ENCODE measurements at places on chromosomes 3 and 15.

DNA sequence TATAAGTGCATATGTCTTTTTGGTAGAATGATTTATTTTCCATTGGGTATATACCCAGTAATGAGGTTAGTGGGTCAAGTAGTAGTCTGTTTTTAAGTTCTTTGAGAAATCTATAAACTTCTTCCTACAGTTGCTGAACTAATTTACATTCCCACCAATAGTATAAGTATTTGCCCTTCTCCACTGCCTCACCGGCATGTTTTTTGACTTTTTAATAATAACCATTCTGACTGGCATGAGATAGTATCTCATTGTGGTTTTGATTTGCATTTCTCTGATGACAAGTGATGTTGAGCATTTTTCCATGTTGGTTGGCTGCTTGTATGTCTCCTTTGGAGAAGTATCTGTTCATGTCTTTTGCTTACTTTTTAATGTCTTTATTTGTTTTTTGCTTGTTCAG lies 94.1 kb upstream of the TP63 start:
- no peak for DNase-seq

DNA sequence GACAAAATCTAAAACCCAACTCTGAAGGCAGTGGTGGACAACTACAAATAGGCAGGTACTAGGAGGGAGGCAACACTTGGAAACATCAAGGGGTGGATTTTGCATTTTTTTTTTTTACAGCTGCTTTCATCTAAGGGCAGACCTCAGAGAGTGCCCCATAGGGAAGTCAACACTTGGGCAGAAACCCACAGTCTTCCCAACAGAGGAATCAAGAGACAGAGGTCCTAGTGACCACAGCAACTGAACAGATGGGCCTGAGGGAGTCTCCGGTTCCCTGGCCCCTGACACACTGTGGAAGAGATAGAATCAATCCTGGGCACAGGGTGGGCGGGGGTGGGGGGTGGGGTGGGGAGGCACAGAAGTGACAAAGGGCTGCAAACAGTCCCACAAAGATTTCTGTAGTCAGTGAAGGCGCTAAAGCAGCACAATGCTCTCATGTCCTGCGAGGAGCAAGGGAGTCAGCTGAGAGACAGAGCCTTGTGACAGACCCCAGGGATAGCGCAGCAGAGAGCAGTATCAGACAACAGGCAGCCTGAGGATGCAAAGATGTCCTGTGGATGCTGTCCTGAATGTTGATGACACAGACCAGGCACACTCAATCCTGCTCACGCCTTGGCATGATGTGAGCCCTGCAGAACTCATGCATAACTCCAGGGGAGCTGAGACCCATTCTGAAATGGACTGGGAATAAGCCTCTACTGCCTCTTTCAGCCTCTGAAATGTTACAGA lies 6.9 kb upstream of the RFTN1 start:
- DNase-seq, result no peak

- DNase-seq, result no peak
Measured at GRCh38 chr3:95645291-95645690, 1169.1 kb upstream of the EPHA6 start.

DNA sequence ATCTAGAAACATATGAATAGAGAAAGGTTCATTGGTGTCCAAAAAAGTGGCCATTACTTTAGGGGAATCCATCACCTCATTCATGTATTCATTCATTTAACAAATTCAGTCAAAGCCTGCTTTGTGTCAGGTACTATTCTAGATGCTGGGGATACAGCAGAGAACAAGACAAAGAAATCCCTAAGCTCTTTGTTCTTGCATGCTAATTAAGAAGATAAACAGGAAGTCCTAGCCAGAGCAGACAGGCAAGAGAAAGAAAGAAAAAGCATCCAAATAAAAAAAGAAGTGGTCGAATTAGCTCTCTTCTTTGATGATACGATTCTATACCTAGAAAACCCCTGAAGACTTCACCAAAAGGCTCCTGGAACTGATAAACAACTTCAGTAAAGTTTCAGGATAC lies 12.4 kb upstream of the ZMAT3 start:
- DNase-seq, result no peak

DNA sequence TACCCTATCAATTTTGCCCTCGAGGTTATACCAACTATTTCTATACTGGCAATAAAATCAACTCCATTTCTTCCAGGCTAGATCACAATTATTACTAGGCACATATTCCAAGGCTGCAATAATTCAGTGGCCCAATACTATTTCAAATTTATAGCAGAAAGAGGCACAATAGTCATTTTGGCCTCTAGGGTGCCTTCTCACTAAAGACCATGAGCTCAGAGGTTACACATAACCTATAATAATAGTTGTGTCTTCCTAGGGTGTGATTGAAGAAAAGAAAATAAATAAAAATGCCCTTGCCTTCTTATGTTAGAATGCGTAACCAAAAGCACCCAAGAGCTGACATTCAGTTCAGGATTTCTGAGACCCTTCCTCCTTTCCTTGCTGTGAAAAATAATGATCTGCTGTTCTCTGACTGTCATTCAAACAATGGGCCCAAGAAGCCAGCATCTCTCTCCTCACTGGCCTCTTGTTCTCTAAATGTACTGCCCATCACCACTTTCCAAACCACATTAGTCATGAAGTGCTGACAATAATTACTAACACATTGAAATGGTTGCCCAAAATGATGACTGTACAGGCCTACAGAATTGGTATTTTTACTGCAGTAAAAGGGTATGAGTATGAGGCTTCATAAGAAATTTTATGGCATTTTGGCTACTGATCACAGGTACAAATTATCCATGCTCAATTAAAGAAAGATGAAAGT lies 244.8 kb downstream of the LRRN1 start:
- no peak for DNase-seq

- DNase-seq, result no peak
Measured at GRCh38 chr3:60142009-60142408, 1092.2 kb upstream of the CFAP20DC start.

GRCh38 chr3:152176241-152176640 lies 92.5 kb upstream of the MBNL1 start:
- DNase-seq, result no peak

DNA sequence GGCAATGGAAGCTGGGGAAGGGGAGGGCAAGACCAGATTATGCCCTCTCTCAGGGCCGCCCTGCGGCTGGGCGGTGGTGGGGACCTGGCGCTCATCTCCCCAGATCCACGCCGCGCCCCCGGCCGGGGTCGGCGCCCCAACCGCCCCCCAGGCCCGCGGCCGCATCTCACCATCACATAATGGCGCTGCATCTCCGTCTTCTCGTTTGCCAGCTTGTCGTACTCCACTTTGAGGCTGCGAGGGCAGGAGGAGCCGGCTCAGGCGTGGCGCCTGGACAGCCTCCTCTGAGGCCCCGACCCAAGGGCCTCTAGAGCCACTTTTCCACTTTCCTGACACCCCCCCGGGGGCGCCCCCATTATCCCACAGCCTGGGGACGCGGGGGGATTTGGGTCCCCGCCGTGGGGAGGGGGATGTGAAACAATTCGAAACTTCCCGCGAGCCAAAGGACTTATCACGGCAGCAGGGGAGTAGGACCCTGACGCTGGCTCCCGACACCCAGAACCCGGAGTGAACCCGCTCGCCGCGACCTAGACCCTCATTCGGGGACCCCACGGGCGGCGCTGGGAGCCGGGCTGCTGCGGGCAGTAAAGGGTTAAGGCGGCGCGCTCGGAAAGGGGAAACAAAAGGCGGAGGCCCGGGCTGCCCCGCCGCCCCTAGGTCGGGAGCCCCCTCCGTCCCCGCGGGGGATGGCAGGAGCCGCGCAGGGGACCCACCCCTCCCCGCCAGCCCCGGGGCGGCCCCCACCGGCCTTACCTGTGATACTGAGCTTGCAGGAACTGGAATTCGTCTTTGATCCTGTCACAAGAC lies 2.1 kb downstream of the TLE3 start:
- peak; percentile 33 for DNase-seq

- no peak for DNase-seq
Measured at GRCh38 chr15:33813891-33814290, 154.4 kb upstream of the CHRM5 start.

DNA sequence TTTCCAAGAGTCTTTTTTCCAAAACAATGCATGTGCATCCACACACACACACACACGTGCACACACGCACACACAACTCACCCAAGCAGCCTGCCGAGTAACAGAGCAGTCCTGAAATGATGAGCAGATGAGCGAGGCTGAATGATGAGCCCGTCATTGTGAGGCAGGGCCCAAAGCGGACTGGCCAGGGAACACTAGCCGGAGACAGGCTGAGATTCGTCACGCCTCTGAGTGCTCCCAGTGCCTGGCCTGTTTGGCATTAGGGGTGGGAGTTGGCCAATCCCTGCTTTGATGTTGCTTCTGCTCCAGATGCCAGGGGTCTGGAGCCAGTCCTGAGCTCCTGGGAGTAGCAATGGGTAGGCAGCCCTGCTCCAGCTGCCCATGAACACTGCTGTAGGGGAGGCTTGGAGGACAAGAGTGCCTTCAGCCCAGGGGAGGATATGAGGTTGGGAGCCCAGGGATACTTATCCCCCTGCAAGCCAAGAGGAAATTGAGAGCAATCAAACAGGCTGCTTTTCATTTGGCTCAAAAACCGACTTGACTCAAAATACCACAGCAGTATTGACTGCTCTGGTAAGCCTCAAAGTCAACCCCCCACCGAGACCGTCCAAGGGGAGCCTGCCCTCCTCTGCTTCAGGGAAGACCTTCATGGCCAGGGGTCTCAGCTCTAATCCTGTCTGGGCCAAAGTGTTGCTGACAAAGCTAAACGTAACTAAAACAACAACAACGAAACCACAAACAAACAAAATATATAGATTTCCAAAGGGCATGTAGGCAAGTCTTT lies 22.9 kb downstream of the COLQ start:
- DNase-seq, result no peak

GRCh38 chr15:77039217-77039533 lies 31.7 kb downstream of the TSPAN3 start:
- no peak for DNase-seq

DNA sequence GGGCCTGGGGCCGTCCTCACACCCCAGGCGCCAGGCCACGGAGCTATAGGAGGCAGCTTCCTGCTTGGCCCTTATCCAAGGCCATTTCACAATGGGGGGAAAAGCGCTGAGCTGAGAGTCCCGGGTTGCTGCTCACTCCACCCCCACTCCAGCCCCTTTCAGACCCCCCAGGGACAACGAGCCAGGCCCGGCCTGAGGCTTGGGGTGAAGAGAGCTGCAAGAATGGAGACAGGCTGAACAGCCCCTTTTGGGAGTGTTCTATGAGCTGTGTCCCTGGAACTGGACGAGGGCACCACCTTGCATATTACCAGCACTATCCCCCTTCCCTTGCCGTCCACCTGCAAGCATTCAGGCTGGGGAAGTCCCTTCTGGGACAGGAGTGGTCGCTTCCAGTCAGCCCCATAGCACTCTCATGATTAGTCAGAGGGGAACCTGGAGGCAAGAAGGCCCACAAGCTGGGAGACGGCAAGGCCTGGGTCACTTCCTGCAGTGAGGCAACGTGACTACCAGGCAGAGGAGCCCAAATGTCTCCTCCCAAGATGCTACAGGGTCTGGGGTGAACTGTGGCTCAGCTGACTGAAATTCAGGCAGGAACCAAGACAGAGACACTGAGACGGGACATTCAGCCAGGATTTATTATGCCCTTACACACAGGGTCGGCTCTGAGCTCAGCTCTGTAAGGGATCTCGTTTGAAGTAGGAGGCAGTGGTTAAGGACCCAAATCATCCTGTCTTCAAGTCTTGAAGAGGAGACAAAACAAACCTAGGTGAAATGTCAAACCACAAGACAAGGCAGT lies 8.6 kb upstream of the SRP14 start:
- no peak for DNase-seq

- no peak for DNase-seq
Measured at GRCh38 chr3:109952924-109953323, 615.6 kb upstream of the DPPA4 start.

- no peak for DNase-seq
Measured at GRCh38 chr3:78792733-78793132, 975.1 kb downstream of the ROBO1 start.

DNA sequence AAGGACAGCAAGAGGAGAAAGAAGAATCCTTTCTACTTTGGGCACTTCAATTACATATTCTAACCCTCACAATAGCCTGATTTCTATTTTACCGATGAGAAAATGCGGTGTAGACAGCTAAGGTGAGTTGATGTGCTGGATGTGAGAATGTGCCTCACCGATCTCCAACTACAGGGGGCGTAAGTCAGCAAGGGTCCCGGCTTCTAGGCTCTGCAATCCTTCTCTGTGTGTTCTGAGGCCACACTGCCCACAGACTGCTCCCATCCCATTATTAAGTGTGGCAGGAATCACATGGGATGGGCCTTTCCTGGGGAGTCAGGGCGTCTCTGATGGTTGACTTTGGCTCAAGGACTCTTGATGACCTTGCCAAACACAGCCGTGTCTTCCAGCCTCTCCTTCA lies 23.6 kb upstream of the RPL35A start:
- no peak for DNase-seq

GRCh38 chr15:81296673-81297072 lies 27.3 kb downstream of the STARD5 start:
- DNase-seq, result no peak

GRCh38 chr3:23728601-23729117 lies 77.1 kb upstream of the UBE2E1 start:
- no peak for DNase-seq

DNA sequence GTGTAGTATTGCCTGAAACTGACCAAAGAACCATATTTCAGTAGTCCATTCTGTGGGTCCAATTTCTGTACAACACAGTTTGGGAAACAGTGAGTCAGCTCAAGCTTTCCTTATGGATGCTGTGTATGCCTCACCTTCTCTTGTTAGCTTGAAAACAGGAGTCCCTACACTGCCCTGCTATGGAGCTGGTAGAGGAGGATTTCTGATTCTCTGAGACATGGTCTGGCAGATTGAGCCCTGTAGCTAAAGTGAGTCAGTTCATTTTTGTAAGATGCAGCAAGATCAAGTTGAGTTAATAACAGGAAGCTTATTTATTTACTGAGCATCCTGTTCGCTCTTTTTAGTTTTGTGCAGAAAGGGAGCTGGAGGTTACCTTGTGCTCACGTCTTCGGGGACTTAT lies 424.1 kb upstream of the RBMS3 start:
- no peak for DNase-seq

GRCh38 chr15:39887832-39888231 lies 32.2 kb downstream of the GPR176 start:
- DNase-seq, result peak; percentile 55

DNA sequence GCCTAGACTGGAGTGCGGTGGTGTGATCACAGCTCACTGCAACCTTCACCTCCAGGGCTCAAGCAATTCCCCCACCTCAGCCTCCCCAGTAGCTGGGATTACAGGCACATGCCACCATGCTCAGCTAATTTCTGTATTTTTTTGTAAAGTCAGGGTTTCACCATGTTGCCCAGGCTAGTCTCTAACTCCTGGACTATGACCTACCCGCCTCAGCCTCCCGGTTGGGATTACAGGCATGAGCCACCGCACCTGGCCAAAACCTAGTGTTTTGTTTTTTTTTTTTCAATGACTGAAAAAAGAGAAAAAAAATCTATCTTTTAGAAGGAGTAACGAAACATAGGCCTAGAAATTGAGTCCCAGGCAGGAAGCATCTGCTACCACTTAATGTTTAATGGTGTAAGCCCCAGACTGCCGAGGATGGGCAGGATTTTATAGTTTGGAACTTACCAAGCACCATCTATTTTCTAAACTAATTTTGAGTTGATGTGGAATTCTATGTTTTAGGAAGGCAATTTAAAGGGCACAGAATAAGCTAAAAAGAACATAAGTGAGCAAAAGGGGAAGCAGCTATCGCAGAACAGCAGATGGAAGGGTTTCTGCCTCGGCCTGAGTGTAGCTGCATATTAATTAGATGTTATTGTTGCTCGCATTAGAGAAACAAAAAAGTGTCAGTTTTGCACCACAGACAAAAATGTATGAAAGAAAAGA lies 24.2 kb upstream of the CA12 start:
- no peak for DNase-seq

GRCh38 chr3:152491922-152492321 lies 223.2 kb downstream of the MBNL1 start:
- no peak for DNase-seq

All from hematopoietic multipotent progenitor cell treated with erythropoietin and hydrocortisone succinate and interleukin-3 and kit ligand, for 17 days (in vitro differentiated cells).